ENCODE measurements at places on chromosomes 5 and 9.

DNA sequence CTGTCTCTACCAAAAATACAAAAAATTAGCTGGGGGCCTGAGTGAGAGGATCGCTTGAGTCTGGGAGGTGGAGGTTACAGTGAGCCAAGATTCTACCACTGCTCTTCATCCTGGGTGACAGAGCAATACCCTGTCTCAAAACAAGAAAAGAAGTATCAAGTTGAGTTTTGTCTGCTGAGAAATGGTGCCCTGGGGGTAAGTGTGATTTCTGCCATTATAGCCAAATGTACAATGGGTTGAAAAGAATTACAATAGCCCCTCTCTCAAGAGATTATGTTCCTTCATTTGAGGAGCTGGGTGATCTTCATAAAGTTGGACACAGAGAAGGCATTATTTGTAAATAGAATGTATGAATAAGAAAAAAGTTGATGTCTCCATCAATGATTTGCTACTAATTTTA is 189.4 kb downstream of the GOLPH3 start:
- no peaks in the 10 kb centered on the region for H3K27me3 ChIP-seq
- no peak overlapping the region for H3K4me3 ChIP-seq
- H3K4me1 ChIP-seq, result no peaks in the 10 kb centered on the region
- H3K36me3 ChIP-seq, result no peaks in the 10 kb centered on the region
- no peak for DNase-seq

DNA sequence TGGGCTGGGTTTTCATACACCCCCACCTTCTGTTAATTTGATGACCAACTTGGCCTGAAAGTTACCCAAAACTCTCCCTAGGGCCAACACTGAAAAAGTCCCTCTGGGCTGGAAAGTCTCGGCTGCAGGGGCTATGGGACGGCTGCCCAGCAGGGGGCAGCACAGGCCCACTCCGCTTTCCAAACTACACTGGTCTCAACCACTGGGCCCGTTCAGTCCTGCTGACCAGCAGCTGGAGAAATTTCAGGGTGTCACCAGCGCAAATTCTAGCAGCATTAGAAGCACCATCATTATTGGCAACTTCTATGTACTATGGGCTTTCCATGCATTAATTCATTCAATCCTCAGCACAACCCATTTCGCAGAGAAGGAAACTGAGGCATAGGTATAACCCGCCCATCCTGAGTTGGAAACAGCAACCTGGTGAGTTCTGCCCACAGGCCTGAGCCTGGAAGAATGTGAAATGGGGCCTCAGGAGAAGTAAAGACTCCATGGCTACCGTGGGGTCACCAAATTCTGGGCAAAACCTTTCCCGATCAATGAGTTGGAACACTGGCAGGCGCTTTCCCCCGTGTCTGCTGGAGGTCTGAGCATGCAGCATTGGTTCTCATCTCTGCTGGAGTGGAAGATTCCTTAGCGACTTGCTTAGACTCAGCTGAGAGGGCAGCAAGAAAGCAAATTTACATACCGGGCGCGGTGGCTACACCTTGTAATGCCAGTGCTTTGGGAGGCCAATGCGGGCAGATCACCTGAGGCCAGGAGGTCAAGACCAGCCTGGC is 9.7 kb downstream of the ORM2 start:
- no peak overlapping the region for H3K27ac ChIP-seq
- DNase-seq, result peak; percentile 41
- H3K4me3 ChIP-seq, result no peak overlapping the region
- peaks cover 96% of the 10 kb centered on the region for H3K36me3 ChIP-seq
- no peaks in the 10 kb centered on the region for H3K27me3 ChIP-seq

- no peak overlapping the region for H3K4me3 ChIP-seq
- H3K36me3 ChIP-seq, result no peaks in the 10 kb centered on the region
- no peaks in the 10 kb centered on the region for H3K27me3 ChIP-seq
- no peak for DNase-seq
Observed at GRCh38 chr5:143558048-143558447, 154.6 kb upstream of the NR3C1 start.

GRCh38 chr5:53031695-53032096 is 42.5 kb downstream of the ITGA2 start:
- H3K27ac ChIP-seq, result no peak overlapping the region
- H3K4me3 ChIP-seq, result no peak overlapping the region
- peak; percentile 8 for DNase-seq

- no peak overlapping the region for H3K4me3 ChIP-seq
- H3K27me3 ChIP-seq, result no peaks in the 10 kb centered on the region
- no peaks in the 10 kb centered on the region for H3K4me1 ChIP-seq
- H3K36me3 ChIP-seq, result no peaks in the 10 kb centered on the region
Observed at GRCh38 chr5:126103050-126103449, 320.2 kb upstream of the GRAMD2B start.

GRCh38 chr5:151016700-151017099 is 3.7 kb upstream of the GPX3 start:
- H3K27me3 ChIP-seq, result no peaks in the 10 kb centered on the region
- no peaks in the 10 kb centered on the region for H3K36me3 ChIP-seq
- peaks cover 16% of the 10 kb centered on the region for H3K4me1 ChIP-seq

DNA sequence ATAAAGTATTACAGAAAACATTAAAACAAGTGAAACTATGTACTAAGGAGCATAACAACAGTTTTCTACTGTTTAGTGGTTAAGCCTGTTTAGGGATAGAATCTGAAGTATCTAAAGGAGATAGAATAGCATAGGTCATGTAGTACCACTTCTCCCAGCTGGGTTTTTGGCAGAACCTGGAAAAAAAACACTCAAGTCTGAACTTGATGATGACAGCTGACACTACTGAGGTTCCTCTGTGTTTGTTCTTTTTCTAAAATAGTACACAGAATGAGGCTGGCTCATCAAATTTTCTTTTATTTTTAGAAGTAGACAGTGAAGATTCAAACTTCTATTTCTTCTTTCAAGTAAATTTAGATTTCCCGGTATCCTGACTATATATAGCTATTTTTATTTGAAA is 203.8 kb upstream of the ACO1 start:
- no peaks in the 10 kb centered on the region for H3K36me3 ChIP-seq
- DNase-seq, result no peak
- H3K27me3 ChIP-seq, result no peaks in the 10 kb centered on the region
- no peak overlapping the region for H3K27ac ChIP-seq

- H3K4me3 ChIP-seq, result no peak overlapping the region
- no peaks in the 10 kb centered on the region for H3K36me3 ChIP-seq
- peaks cover 6% of the 10 kb centered on the region for H3K4me1 ChIP-seq
- DNase-seq, result peak; percentile 8
Observed at GRCh38 chr5:142472306-142472951, 147.6 kb upstream of the SPRY4 start.

GRCh38 chr9:129626625-129627284 is 792 bp downstream of the NTMT1 start:
- H3K27me3 ChIP-seq, result peaks cover 4% of the 10 kb centered on the region
- peaks cover 74% of the 10 kb centered on the region for H3K4me1 ChIP-seq
- peak overlapping the region; percentile 75 for H3K4me3 ChIP-seq
- H3K36me3 ChIP-seq, result peaks cover 22% of the 10 kb centered on the region
- H3K27ac ChIP-seq, result peak overlapping the region; percentile 77
- peak; percentile 36 for DNase-seq

- H3K36me3 ChIP-seq, result no peaks in the 10 kb centered on the region
- H3K27ac ChIP-seq, result no peak overlapping the region
- peaks cover 17% of the 10 kb centered on the region for H3K4me1 ChIP-seq
- DNase-seq, result no peak
- H3K27me3 ChIP-seq, result peaks cover 90% of the 10 kb centered on the region
Observed at GRCh38 chr5:123089914-123090660, 1.0 kb downstream of the PRDM6 start.

GRCh38 chr5:67190861-67191260 is 5.7 kb downstream of the CD180 start:
- no peak overlapping the region for H3K4me3 ChIP-seq
- DNase-seq, result no peak
- no peak overlapping the region for H3K27ac ChIP-seq
- peaks cover 26% of the 10 kb centered on the region for H3K4me1 ChIP-seq
- no peaks in the 10 kb centered on the region for H3K27me3 ChIP-seq

DNA sequence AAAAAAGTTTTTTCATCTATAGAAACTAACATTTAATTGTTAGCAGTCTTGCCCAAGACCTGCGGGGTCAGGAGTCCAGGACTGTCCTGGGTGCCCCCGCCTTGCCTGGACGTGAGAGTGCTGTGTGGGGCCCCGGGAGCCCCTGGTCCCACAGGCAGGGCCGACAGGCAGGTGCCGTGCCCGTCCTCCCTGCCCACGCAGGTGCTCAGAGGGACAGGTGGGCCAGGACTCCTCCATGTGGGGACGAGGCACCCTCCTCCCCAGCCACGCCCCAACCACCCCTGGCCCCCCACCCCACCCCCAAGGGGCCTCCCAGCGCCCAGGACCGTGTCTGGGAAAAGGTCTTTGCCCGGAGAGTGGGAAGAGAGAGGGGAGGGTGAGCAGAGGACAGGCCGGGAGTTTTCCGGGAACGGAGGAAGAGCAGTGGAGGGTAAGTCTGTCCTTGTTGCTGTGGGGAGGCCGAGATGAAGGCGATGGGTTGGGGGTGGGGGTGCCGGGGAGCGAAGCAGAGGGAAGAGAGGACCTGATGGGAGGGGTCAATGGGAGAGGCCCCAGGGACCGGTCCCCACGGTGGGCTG is 2.7 kb upstream of the LCN12 start:
- peaks cover 42% of the 10 kb centered on the region for H3K4me1 ChIP-seq
- peak overlapping the region; percentile 29 for H3K27ac ChIP-seq
- H3K27me3 ChIP-seq, result no peaks in the 10 kb centered on the region
- no peak for DNase-seq

DNA sequence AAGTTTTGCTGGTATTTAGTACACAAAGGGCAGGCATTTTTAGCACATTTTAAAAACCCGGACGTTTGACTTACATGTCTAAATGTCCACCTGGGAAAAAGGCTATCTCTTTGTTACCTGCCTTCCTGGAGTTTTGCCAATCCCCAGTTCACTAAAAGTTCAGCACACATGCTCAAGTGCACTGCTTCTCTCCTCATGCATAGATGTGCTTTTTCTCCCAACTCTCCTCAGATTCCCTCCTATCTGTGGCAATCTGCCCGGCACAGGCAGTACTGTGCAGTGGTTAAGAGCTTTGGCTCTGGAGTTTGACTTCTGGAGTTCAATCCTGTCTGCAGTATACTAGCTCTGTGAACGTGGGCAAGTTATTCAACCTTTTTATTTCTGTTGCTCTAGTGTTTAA is 8.3 kb upstream of the CCNO start:
- no peak for DNase-seq
- H3K4me1 ChIP-seq, result no peaks in the 10 kb centered on the region
- no peaks in the 10 kb centered on the region for H3K36me3 ChIP-seq
- no peak overlapping the region for H3K4me3 ChIP-seq
- no peak overlapping the region for H3K27ac ChIP-seq
- H3K27me3 ChIP-seq, result no peaks in the 10 kb centered on the region

DNA sequence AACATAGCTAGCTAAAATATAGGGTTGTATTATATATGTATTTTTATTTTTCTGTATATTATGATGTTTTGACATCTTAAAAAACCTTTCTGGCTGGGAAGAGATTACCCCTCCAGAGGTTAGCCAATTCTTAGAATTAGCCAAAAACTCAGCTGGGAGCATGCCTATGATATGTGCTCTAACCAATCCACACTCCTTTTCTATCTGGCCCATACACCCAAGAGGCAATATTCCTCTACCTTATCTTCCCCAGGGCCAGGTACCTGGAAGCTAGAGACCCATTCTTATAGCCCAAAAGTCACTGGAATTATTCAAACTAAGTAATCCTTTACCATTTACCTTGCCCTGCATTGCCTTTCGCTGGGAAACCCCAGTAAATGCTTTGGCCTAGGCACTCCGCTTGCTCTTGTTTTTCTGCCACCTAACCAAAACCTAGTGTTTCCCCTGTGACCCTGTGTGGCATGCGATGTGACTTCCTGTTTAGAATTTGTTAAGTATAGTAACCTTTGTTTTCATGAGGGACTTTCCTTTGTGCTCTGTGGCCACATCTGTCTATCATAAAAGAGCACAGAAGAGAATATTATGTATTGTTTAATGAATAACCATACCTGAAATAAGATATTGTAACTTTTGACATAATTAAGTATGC is 37.4 kb downstream of the CSNK1G3 start:
- peak; percentile 86 for DNase-seq
- H3K27ac ChIP-seq, result peak overlapping the region; percentile 6
- H3K4me1 ChIP-seq, result peaks cover 12% of the 10 kb centered on the region
- no peaks in the 10 kb centered on the region for H3K27me3 ChIP-seq
- no peak overlapping the region for H3K4me3 ChIP-seq
- H3K36me3 ChIP-seq, result peaks cover 2% of the 10 kb centered on the region

DNA sequence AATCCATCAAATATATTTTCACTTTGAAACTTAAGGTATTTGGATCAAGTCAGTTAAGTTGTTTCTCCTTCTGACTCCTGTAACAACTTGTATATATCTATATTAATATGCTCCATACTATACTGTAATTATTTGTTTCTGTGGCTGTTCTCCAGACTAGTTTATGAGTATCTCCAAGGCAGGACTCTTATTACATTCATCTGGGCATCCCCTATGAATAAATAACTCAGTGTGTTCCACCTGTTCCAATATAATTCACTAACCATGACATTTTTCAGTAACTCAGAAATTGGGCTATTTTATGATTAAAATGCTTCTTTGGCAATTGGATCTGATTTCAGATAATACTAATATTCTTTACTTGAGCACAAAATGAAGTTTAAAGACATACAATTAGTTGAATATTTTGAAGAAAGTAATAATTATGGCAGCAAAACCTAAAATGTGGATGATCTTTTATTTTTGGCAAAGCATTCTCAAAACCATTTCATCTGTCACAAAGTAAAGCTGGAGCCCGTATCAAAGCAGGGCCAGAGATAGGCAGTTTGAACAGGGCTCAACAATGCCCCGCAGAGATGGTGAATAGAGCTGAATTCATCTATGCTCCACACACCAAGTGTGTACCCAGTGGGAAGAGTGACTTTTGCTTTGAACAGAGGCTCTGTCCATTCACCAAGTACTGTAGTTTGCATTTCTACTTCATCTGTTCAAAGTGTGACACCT is 314.3 kb downstream of the PDE4D start:
- no peaks in the 10 kb centered on the region for H3K4me1 ChIP-seq
- no peak for DNase-seq
- no peaks in the 10 kb centered on the region for H3K27me3 ChIP-seq
- no peak overlapping the region for H3K4me3 ChIP-seq
- no peak overlapping the region for H3K27ac ChIP-seq

DNA sequence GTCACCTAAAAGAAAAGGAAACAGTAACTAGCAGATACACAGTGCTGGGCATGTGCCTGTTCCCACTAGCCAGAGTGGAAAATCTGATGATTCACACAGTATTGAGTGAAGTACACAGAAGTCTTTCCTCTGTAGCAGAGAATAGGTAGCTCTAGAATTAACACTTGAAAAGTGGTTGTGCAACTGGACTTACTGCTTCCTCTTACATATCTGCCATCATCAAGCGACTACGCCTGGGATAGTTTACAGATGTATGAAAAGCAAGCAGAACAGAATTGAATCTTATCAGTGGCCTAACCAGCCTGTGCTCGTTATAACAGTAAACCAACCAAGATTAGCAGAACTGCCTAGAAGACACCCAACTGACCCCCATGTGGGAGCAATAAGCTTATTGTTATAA is 130.6 kb downstream of the DTWD2 start:
- DNase-seq, result no peak
- no peak overlapping the region for H3K4me3 ChIP-seq
- no peaks in the 10 kb centered on the region for H3K36me3 ChIP-seq
- H3K27me3 ChIP-seq, result no peaks in the 10 kb centered on the region

- peaks cover 7% of the 10 kb centered on the region for H3K4me1 ChIP-seq
- no peak for DNase-seq
- no peaks in the 10 kb centered on the region for H3K27me3 ChIP-seq
- no peak overlapping the region for H3K4me3 ChIP-seq
Observed at GRCh38 chr5:83343299-83343698, 128.2 kb upstream of the VCAN start.

All from CD4-positive, alpha-beta T cell (primary cell).